Brain pericyte (primary cell): ENCODE measurements at places on chromosomes 13 and 19.

GRCh38 chr13:57056601-57057180 is 84.0 kb upstream of the PRR20A start:
- DNase-seq, result no peak

- DNase-seq, result no peak
Measured at GRCh38 chr13:97466722-97467121, 32.8 kb downstream of the RAP2A start.

DNA sequence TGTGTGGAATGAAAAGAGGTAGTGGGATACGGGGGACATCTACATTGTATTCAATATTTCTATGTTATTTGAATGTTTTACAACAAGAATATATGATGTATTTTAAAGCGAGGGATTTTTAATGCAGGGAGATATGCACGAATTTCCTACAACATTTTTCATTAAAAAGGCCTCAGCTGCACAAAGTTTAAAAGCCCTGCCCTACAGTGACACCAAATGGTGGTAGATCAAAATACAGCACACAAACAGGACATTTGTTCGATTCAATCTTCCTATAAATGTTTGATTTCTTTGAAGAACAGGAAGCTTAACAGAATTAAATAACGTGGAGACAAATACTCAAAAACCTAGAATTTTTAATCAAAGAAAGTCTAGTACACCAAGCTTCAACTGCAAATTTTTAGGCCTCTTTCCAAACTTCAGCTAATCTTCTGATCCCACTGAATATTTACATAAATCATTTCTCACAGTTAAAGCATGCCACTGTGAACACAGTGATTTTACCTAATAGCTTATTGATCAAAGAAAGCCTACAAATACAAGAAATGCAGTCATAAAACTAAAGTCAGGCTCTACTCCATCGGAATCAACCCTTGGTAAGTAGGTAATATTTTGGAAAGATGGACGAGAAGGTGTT is 257.2 kb downstream of the DIAPH3 start:
- DNase-seq, result no peak

DNA sequence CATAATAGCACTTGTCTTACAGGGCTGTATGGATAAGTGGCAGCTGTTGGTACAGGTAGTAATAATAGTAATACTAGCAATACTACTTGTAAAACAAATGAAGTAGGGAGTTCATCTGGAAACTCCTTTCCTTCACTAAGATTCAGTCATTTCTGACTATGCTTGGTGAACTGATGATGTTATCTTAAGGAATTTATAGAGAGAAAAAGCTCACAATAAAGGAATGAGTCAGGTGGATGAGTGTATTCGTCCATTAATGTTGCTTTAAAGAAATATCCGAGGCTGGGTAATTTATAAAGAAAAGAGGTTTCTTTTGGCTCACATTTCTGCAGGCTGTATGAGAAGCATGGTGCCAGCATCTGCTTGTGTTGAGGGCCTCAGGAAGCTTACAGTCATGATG is 477.3 kb downstream of the KLF12 start:
- no peak for DNase-seq

DNA sequence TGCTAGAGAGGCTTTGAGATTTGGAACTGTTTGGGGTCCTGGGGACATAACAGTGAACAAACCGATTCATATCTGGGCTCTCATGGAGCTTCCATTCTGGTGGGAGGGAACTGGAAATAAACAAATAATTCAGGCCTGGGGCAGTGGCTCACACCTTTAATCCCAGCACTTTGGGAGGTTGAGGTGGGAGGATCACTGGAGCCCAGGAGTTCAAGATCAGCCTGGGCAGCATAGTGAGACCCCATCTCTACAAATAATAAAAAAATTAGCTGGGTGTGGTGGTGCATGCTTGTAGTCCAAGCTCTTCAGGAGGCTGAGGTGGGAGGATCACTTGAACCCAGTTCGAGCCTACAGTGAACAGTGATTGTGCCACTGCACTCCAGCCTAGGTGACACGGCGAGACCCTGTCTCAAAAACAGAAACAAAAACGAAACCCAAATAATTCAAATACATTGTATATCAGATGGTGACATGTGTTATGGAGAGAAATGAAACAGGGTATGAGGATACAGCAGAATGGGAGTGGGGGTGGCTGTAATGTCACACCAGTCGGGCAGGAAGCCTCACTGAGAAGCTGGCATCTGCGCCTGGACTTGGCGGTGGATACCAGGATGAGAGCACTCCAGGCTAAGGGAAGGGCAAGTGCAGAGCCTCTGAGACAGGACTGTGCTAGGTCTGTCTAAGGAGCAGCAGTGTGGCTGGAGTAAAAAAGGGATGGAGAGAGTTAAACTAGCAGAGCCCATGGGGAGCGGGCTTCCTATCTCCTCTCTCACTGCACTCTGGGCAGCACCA is 131.1 kb upstream of the ZNF536 start:
- no peak for DNase-seq
